NAMALWA (cell line): ENCODE measurements at places on chromosomes 6 and 20.

DNA sequence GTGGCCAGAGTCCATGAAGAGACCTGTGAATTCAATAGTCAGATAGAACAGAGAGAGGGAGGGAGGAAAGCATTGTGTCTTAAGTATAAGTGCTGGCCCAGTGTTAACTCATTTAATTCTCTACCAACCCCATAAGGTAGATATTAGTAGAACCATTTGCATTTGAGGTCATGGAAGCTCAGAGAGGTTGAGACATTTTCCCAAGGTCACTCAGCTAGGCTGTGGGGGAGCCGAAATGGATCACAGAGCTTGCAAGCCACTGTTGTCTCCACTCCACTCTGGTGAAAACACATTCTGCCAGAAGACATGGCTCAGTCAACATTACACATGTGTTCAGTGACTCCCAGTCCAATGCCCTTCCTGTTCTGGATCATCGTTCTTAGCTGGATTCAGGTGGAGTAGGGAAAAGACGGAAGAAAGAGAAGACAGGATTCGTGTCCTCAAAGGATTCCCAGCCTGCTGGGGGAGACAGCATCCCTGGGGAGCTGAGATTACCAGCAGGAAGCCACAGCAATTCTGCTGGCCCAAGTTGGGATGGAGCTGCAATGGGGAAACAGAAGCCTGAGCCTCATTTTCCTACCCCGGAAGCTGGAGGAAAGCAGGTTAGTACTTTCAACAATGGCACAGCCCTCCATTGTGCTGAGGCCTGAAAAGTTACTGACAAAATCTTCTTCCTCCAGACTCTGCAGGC is 27.0 kb upstream of the MDGA1 start:
- no peak for DNase-seq

DNA sequence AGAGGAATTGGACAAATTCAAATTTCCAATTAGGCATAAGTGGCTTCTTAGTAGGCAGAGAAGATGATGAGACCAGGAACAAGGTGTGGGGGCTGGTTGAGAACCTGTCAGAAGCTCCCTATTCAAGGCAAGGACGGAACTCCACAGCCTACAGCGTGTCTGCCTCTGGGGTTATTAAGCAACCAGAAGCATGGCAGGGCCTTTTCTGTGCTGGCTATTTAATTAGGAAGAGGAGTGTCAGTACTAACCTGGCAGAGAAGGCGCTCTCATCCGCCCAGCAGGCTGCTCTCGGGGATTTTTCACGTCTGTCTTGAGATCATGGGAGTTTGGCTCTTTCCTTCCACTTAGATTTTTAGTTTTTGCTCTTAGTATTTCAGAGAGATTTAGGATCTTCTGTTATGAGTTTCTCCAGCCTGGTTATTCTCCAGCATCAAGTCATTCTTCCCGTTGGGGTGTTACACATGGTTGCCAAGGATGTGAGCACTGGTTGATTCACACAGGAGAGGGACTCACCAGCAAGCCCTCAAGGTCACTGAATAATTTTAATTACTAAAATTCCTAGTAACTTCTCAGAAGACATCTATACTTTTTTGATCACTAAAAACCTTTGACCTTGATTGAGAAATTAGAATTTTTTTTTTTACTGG is 23.9 kb downstream of the ADTRP start:
- no peak for DNase-seq

DNA sequence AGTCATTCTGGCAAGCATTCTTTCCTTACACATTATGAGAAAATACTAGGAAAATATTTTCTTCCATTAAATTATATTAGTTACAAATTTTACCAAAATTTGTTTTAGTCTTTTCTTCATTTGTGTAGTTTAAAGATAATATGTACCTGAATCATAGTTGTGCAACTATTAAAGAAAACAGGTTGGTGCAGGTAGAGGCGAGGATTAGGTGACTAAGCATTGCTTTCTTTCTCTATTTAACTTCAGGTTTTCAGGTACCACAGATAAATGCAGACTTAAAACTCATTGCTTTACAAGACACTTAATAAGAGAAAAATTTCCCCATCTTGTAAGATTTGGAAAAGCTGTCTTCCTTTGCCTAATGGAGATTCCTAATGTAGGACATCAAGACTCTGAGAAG is 1175.5 kb upstream of the ADGRB3 start:
- DNase-seq: no peak

DNA sequence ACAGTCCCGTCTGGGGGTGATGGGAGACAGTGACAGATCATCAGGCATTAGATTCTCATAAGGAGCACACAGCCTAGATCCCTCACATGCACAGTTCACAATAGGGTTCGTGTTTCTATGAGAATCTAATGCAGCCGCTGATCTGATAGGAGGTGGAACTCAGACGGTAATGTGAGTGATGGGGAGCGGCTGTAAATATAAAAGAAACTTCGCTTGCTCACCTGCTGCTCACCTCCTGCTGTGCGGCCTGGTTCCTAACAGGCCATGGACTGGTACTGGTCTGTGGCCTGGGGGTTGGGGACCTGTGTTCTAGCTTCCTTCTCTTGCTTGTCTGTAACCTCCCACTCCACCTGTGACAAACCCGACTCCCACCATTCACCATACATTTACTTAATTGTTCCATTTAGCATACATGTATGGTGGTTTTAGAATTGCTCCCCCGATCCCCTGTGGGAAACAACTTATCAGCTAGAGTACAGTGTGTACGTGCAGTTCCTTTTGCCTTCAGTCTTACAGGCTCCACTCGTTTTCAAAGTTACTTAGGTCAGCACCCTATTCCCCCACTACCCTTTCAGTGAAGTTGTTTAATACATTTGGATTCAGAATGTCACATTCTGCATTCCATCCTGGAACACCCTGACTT is 4.0 kb downstream of the MANBAL start:
- no peak for DNase-seq

DNA sequence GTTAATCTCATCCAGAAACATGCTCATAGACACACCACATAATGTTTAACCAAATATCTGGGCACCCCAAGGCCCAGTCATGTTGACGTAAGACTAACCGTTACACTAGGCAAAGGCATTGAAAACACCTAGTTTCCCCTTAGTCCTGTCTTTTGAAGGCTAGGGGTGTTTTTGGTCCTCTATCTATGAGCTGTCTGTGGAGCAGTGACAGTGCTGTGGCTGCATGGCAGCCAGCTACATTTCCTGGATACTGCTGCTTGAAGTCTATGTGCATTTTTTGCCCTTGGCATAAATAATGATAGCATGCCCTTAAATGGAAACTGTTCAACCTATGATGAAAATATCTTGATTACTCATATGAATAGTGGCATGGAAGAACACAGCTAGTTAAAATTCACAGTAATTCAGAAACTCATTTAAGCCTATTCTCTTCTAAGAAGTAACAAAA is 18.6 kb downstream of the FARS2 start:
- no peak for DNase-seq

DNA sequence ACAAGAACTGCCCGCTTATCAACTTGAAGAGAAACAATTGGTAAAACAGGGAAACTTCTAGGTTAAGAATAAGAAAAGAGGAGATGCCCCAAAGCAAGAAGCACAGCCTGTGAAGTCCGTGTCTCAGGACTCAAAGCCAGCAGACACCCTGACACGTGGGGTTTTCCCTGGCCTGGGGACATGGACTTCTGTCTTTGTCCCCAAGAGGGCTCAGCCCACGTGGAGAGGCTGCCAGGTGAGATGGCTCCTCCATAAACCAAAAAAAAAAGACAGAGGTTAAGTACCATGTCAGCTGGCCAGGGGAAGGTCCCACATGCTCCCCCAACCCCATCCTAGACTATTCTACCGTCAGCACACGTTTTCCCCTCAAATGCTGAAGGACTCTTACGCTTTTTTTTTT is 9.9 kb downstream of the SERPINB6 start:
- no peak for DNase-seq

DNA sequence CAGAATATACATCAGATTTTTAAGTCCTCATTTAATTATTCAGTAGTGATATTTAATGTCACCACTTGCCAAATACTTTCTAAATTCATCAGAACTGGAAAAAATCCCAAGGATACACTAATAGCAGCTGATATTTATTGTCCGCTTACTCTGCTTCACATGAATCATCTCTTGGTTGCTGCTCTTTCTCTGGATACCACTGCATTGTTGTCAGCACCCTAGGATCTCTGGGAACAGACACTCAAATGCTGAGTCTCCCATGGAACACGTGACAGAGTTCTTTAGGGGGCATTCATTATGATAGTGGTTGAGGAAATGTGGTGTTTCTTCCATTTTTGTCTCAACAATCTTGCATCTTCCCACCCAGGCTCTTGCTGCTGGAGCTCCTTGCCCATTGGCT is 318.0 kb downstream of the RFPL4B start:
- no peak for DNase-seq

- no peak for DNase-seq
Observed at GRCh38 chr20:4511776-4512175, 209.9 kb upstream of the PRND start.

GRCh38 chr6:163406366-163406765 is 8.2 kb upstream of the QKI start:
- no peak for DNase-seq

DNA sequence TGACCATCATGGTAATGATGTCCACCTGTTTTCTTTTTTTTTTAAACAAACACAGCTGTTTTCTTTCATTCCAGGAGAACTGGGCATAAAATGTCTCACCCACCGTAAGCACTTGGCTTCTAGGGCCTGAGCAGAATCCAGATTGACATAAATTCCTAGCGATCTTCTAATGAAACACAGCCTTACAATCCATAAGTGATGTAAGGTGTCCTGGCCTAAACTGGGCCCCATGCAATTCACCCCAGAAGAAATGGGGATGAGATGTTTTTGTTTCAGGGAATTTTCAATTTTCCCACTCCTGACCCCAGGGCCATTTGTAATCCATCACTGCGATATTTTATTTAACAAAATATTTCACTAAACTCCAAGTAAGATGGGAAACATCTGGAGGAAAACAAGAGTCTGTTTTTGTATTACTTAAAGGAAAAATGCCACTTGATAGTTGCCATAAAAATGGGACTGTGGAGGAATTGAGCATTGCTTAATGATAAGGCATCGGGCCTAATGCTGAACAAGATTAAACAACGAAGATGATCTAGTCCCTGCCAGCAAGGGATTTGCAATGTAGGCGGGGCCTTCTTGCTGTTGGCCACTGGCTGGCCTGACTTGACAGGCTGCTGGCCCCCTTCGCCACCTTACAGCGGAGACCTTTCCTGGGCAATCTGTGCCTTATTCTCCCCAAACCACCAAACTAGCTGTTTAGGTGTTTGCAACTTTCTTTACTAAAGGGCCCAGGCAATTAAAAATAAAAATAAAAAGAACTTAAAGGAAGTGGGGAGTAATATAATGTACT is 183.7 kb downstream of the CD109 start:
- DNase-seq: no peak

DNA sequence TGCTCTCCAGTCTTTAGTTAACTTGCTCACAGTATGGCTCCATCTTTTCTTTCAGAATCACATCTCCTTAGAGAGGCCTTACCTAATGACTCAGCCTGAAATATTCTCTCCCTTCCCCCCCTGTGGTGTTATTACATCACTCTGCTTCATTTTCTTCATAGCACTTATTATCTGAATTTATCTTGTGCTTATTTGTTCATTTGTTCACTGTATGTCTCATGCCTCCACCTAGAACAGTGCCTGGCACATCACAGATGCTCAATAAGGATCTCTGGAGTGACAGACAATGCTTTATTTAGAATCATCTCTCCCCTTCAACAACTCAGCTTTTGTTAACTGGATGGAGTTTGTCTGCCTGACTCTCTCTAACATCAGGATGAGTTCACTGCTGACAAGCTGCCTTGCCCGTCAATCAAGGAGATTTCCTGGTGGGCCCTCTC is 96.6 kb upstream of the MAN1A1 start:
- DNase-seq: peak; percentile 7

GRCh38 chr6:155188707-155189496 is 74.9 kb upstream of the CLDN20 start:
- no peak for DNase-seq

DNA sequence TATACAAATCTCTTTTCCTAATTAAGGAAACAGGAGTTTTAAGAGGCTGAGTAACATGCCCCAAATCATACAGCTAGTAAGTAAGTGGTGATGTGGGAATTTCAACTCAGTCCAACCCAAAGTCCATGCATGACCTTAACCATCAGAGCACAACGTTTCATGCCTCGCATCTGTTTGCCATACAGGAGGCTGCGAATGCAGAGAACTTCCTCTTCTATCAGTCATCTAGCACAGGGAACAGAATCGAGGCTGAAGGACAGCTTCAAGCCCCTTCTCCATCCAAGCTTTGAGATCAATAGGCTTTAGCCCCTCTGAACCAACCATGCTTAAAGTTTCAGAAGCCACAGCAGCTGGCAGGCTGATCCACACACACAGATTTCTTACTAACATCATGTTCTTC is 113.2 kb downstream of the MAFB start:
- DNase-seq: peak; percentile 2
